Activated CD4-positive, alpha-beta T cell treated with anti-CD3 and anti-CD28 coated beads, Interleukin-2, amount 10 ng/mL, durations not matched to agents 24 days and 14 days (primary cell): ENCODE measurements at places on chromosomes 12 and 14. TPM values are rescaled to one million over a fixed set of nuclear protein-coding genes. Genes with fewer than 3 reads are reported as not detected.

DNA sequence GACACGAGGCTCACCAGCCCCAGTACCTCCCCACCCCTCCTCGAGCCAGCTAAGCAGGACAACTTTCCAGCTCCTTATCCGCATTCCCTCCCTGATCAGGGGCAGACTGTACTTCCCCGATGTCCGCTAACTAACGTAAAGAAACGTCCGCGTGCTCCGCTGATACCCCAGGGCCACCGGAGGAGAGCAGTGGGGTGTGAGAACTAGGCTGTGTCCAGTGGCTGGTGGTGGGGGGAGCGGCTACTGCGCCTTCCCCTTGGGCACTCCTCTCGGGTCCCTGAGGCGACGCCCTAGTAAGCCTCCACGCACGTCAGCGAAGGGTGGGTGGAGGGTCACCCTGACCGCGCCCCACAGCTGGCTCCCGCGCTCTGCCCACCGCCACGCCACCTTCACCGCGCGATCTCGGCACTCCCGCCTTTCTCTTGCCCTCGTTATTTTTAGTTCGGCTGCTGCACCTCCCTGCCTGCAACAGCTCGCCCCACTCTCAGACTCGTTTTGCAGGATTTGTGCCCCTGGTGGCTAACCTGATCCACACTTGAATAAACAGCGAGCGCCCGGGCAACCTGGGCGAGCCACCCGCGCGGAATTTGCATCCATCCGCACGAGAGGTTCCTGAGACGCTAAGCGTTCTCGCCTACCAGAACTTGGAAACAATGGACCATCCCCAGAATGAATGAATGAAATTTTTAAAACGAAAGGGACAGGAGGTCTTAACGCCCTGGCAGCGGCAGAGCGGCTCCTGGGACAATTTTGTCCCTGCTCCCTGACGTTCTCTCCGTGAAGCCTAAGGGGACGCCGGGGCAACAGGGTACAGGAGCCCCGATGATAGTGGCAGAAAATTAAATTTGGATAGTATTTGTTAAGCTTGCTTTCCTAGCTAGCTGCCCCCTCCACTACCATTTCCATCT lies 6.9 kb upstream of the BMP4 start:
- peaks cover 61% of the 10 kb centered on the region for H3K27me3 ChIP-seq
- no peak for DNase-seq
- H3K27ac ChIP-seq, result no peak overlapping the region
- no peak overlapping the region for H3K4me3 ChIP-seq
- H3K36me3 ChIP-seq, result no peaks in the 10 kb centered on the region

DNA sequence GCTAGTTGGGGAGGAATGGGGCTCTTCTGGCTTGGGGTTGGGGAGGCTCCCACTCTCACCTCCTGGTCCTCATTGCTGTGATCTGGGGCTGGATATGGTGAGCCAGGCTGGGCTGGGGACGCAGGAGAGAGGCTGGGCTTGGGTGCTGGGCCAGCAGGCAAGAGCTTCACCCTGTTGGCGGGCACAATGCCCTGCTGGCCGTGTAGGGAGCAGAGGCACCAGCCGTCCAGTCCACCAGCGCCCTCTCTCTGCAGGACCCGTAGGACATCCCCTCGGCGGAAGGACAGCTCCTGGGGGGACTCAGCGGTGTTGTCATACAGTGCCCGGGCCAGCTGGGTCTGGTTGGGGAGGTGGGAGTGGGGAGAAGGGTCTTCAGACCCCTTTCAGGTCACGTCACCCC lies 4.5 kb downstream of the EFS start:
- H3K4me1 ChIP-seq, result no peaks in the 10 kb centered on the region
- no peak overlapping the region for H3K27ac ChIP-seq
- H3K36me3 ChIP-seq, result no peaks in the 10 kb centered on the region
- peaks cover 24% of the 10 kb centered on the region for H3K27me3 ChIP-seq

DNA sequence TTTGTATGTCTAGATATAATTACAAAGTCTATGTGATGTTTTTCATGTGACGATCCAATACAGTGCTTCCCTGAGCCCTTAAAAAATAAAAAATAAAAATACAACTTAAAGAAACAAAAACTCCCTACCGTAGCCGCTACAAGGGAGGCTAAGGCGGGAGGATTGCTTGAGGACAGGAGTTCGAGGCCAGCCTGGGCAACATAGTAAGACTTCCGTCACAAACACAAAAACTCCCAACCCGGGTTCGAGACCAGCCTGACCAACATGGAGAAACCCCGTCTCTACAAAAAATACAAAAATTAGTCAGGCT lies 669 bp upstream of the CDKN3 start:
- no peak for DNase-seq
- H3K4me3 ChIP-seq, result peak overlapping the region; percentile 92
- peak overlapping the region; percentile 86 for H3K27ac ChIP-seq
- H3K36me3 ChIP-seq, result peaks cover 5% of the 10 kb centered on the region

DNA sequence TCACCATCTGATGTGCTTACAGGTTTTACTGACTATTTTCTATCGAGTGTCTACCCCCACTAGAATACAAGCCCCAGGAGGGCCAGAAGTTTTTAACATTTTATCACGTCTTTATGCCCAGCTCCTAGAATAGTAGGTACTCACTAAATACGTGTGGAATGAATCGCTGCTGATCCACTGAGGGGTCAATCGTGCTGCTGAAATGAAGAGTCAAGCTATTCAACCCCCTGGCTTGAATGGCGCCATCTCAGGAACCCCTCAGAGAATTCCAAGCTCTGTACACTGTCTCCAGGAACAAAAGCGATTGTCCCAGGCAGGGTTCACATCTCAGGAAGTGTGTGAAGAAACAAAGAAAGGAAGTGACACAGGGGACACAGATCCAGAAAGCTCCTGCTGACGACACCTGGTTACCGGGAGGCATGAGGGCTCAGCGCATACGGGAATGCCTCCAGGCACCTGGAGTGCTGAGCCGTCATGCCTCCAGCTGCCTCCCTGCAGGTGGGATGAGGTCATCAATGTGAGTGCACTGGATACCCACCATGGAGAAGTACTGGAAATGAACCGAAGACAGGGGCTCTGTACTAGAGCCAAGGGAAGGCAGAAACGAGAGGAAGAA lies 45.6 kb downstream of the PITPNM2 start:
- no peaks in the 10 kb centered on the region for H3K27me3 ChIP-seq
- peak overlapping the region; percentile 94 for H3K27ac ChIP-seq
- H3K4me3 ChIP-seq, result no peak overlapping the region
- peaks cover 18% of the 10 kb centered on the region for H3K36me3 ChIP-seq

The NXPH4 gene
- 0.47 and 0.73 TPM in 2 replicates for total RNA-seq
